ENCODE measurements at places on chromosomes 5 and 9.

DNA sequence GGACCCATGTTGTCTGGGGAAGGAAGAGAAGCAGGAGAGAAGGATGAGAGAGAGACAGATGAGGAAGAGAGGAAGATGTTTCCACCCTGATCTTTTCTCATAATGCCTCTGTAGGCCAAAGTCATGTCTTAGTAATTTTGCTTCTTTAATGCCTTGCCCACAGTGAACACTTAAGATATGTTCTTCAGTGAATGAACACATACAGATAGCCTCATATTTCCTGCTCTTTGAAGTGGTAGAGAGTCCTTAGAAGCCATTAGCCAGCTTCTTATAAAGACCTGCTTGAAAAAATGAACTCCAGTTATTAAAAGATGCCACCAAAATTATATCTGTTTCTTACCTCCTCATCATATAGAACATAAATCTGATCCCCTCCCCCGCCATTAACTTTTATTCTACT is 244.4 kb downstream of the CD180 start:
- DNase-seq: no peak

GRCh38 chr5:147188200-147189108 is 46.4 kb upstream of the STK32A start:
- no peak for DNase-seq

DNA sequence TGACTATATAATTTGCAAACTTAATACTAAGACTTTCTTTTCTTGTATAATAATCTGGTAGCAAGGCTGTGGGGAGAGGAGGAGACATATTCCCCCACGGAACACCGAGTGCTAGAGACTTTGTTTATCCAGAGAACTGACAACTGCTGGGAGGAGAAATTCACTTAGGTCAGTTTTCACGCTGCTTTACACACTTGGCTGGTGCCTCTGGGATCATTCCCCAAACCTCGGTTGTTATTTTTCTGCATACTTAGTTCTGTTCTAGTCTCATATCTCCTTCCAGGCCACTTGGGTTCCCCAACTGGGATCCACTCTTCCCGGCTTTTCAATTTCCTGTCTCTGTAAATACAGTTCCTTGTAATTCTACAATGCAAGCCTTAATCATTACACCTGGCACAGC is 238.2 kb upstream of the ADAMTS16 start:
- DNase-seq: no peak

DNA sequence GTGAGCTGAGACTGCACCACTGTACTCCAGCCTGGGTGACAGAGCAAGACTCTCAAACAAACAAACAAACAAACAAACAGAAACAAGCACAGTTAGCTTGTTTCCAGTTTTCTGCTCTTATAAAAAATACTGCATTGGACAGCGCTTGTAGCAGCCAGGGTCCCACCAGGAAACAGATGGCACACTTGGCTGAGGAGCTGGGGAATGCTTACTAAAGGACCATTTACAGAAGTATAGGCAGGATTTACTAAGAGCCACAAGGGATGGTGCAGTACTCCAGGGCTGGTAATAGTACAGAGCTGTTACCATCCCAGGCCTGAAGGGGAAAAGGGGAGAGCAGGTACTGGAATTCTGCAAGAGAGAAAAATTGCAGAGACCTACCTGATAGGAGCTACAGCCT is 5.2 kb upstream of the ANKS6 start:
- DNase-seq: no peak

DNA sequence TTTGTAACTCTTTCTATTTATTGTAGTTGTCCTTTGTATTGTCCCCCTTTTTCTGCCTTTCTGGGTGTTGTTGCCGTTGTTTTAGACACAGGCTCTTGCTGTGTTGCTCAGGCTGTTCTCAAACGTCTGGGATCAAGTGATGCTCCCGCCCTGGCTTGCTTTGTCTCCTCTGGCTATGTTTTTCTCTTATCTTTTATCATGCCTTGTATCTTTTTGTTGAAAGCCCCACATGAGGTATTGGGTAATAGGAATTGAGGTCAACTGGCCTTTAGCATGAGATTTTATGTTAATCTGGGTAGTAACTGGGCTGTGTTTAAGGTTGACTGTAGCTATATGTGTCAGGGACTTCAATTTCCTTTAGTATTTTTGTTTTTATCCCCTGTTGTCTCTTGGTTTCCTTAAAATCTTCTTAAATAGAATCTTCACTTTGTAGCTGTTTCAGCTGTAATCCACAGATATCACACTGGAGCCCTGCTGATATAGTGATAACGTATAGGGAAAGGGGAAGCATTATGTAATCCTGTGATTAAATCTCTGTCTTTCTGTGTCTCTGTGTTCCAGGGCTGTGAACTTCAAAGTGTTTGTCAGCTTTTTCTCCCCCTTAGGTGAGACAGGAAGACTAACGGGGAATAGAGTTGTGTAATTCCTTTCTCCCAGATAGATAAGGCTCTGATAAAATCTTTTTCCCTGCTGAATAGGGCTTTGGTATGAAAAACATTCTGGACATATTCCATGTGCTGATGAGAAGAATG is 25.9 kb upstream of the CACNA1B start:
- no peak for DNase-seq

GRCh38 chr9:113501129-113501686 is 37.7 kb downstream of the RGS3 start:
- DNase-seq: peak; percentile 55

DNA sequence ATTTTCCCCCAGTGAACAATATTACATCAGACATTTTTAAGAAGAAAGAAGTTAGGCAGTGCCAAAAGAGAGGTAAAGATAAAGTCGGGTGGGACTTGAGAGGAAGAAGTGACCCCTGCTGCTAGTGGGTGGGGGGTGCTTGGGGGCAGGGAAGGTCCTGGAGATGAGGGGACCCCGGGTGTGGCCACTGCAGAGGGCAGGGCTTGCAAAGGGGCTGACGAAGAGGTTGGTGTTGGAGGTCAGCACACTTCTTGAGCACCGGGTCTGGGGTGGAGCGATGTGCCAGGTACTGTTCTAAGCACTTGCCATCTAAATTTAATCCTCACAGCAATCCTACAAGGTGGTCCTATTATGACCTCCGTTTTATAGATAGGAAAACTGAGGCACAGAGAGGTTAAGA is 62.0 kb downstream of the AMBP start:
- DNase-seq: no peak

DNA sequence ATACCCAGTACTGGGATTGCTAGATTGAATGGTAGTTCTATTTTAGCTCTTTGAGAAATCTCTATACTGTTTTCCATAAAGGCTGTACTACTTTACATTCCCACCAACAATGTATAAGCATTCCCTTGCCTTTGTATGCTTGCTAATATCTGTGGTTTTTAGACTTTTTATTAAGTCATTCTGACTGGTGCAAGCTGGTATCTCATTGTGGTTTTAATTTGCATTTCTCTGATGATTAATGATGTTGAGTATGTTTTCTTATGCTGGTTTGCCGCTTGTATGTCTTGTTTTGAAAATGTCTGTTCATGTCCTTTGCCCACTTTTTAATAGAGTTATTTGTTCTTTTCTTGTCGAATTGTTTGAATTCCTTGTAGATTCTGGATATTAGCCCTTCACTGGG is 512.7 kb upstream of the PAPPA start:
- no peak for DNase-seq

GRCh38 chr5:531101-531748 is 7.0 kb upstream of the SLC9A3 start:
- peak; percentile 23 for DNase-seq

- DNase-seq: peak; percentile 46
These were observed 23.8 kb downstream of the CD14 start for GRCh38 chr5:140609126-140609525.

- DNase-seq: no peak
These were observed 231.3 kb upstream of the SLC30A5 start for GRCh38 chr5:68862560-68862959.

- no peak for DNase-seq
These were observed 26.1 kb downstream of the SMIM32 start for GRCh38 chr5:136166909-136167308.

All from left ventricle myocardium superior (tissue), 1 donor.